ENCODE measurements at places on chromosomes 3 and 15.

DNA sequence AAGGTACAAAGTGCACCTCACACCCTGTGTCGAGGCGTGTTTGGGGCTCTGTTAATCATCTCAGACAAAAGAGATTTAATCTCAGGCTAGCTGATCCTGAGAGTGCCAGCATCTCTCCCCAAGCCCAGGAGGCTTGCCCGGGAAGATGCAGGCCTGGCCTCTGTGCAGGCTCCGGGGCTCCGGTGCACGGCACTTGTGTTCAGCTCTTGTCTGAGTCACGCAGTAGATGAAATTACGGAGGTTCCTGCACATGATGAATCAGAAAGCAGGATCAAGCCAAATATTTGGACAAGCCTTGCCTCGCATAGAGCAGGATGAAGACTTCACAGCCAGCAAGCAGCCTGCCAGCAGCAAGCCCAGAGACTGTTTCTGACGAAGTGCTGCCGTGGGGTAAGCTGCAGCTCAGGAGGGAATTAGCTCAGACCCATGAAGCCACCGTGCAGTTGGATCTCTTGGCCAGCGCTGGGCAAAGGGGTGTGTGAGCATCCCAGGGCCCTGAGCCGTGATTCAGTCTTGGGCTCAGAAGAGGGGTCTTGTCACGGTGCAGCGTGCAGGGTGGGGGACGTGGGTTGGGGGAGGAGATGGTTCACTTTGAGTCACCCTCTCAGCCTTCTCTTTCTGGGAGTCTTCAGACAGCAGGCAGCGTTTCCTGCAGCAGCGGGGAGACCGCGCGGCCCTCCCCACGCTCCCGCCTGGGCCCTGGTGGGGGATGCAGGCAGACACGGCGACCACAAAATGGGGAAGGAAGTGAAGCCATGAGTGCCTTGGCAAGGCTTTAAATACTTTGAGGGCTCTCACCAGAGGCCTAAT lies 89.2 kb upstream of the MEF2A start:
- peak; percentile 57 for DNase-seq

- DNase-seq: no peak
Observed at GRCh38 chr3:139672884-139673283, 4.9 kb downstream of the NMNAT3 start.

- DNase-seq: no peak
Observed at GRCh38 chr3:180530276-180530675, 71.7 kb upstream of the TTC14 start.

- DNase-seq: no peak
Observed at GRCh38 chr3:10845839-10846656, 30.0 kb downstream of the SLC6A11 start.

DNA sequence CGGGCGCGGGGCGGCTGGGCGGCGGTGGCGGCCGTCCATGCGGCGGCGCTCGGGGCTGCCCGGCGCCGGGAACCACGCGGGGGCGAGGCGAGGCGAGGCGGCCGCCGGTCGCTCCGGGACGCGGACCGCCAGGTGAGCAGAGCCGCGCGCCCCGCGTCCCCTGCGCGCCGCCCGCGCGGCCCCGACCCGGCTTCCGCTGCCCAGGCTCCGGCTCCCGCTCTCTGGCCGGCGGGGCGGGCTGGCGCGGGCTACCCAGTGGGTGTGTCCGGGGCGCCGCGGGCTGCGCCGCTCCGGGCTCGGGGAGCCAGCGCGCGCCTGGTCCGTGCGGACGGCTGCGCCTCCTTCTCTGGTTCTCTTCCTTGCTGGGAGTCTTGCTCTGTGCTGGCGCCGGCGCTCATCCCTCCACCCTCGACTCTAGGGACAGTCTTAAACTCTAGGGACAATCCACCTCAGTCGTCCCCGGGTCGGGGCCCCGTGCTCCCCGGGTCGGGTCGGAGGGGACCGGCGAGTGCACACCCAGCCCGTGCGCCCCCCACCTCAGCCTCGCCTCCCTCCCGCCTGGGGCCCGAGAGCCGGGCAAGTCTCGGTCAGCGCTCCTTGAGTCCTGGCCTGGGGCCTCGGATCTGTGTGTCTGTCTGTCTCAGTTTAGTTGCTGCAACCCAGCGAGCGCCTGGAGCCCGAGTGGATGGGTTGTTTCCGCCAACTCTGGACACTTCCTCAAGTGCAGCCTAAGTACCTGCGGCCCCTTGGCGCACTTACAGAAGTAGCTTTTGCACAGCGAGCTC lies 488 bp downstream of the THSD4 start:
- peak; percentile 65 for DNase-seq

DNA sequence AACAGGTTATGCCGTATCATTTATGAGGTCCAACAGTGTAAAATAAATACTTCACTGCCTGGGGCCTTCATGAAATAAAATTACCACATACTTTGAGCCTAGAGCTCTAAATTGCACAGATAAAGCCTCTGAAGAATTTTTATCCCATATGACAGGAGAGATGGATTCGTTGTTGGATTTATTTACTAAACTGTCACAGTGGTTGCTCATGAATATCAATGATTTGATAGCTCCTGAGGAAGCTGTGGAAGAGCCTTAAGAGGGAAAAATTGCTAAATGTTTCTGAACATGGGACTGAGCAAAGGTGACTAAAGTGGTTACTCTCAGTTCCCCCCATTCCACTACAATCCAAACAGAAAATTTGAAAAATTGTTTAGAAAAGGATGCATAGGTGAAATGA lies 558.9 kb upstream of the IL12A start:
- DNase-seq: no peak

DNA sequence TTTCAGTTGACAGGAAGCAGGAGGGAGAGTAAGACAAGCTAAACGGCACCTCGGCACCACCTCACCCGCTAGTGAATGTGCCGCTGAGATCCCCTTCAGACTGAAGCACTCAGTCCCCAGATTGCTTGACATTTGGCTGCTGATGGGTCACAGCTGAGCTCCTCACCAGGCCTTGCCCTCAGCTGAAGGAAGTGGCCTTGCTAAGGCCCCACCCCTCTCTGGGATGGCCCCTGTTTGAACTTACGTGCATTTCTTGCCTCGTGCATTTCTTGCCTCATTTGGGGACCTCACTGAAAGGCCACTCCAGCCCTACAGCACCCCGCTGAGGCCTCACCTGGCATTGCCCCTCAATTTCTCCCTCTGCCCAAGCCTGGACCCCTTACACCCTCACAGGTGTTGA lies 39.8 kb downstream of the EOGT start:
- no peak for DNase-seq

DNA sequence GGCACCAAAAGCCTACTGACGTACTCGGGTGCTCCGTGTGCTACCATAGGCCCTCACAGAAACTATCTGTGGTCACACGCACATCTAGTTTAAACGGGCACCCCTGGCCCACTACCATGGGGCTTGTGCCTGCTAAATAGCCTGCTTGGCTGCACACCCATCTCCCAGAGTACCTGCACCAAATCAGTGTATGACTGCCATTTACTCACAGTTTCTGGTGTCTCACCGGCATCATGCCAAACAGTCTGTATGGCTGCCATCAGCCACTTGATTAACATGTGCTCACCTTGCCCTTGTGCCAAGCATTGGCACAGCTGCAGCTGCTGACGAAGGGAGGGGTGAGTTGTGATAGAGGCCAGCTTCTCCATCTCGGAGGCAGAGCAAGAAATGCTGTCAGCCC lies 232.7 kb downstream of the IGSF11 start:
- no peak for DNase-seq

DNA sequence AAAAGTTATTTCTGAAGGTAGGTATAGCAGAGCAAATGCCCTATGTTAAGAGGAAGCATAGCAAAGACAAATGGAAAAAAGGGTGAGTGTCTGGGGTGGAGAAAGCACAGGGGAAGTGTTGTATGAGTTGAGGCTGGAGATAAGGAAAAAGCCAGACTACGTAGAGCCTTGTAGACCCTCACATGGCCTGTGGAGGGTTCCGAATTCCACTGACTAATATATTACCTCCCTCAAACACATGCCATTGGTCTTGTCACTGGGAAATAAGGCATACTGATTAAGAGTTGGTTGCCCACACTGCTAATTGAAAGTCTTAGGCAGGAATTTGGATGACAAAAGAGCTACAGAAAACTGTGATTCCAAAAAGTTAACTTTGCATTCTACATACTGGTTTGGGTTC lies 65.2 kb downstream of the TRAT1 start:
- no peak for DNase-seq

DNA sequence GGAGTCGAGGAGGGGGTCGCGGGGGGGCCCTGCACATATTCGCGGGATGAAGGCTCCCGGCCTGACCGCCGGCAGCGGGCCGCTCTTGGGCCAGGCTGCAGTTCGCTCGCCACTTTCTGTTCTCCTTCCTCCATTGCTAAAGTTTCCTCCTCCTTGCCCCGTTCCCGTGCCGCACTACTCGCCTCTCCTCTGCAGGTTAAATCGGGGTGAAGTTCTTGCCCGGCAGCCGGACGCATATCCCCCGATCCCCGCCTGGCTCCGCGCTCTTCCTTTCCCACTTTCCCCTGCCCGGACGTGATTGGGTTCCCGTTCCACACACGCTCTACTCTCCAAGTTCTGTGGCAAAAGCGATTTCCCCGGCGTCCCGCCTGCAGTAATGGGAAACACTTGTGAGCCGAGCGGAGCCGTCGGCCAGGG lies 556 bp downstream of the CRYBG3 start:
- no peak for DNase-seq

- no peak for DNase-seq
Observed at GRCh38 chr3:144039661-144040060, 68.0 kb downstream of the DIPK2A start.

DNA sequence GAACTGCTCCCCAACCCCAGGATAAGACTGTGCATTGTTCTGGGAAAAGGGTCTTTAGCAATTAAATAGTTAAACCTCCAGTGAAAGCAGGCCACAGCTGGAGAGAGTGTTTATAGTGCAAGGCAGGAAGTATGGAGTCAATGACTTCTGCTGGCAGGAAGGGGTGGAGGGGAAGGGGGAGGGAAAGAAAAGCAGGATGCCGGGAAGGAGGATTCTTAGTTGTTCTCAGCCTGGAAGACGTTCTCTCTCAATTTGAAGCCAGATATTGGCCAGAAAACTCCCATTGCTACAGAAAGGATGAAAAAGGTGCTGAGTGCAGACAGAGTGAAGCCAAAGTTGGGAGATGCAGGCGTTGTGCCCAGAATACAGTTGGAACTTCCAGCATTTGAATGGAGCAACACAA lies 35.7 kb upstream of the ACTL6A start:
- peak; percentile 63 for DNase-seq

DNA sequence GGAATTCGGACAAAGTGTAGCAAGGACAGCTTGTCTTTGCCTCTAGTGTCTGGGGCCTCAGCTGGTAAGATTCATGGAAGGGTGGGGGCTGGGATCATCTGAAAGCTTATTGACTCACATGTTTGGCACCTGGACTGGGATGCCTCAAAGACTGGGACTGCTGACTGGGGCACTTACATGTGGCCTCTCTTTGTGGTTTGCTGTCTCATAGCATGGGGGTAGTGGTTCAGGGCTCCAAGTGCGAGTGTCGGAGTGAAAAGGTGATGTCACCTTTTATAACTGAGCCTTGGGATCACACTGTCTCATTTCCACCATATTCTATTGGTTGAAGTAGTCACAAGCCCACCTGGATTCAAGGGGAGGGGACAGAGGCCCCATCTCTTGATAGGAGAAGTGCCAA lies 6.8 kb downstream of the MFSD1 start:
- no peak for DNase-seq

DNA sequence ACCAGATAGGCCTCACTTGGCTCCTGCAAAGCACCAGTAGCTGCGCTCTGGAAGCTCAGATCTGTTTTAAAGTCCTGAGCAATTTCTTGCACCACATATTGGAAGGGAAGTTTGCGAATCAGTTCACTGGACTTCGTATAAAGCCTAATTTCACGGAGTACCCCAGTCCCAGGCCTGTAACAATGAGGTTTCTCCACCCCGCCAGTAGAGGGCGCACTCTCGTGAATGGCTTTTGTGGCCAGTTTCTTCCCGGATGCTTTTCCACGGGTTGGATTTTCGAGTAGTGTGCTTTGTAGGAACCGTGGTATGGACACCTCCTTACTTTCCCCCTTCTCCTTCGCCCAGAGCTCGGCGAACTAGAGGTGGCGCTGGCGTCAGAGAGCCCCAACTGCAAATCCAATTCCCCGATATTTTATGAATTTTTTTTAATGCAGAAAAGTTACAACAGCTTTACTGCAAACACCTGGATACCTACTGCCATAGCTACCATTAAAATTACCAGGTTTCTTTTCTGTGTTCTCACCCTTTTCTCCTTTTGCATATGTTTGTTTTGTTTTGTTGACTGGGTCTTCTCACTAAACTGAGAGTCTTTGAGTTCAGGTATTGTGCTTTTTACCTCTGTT lies 13.3 kb downstream of the RARB start:
- DNase-seq: no peak

GRCh38 chr3:71469138-71469435 lies 114.4 kb downstream of the FOXP1 start:
- DNase-seq: no peak

- DNase-seq: no peak
Observed at GRCh38 chr15:65730549-65731172, 61.4 kb downstream of the DENND4A start.

All from SJSA1 (cell line).